ENCODE measurements at places on chromosomes 7 and 10.

- DNase-seq, result no peak
Measured at GRCh38 chr10:118521415-118522117, 73.9 kb downstream of the PRLHR start.

DNA sequence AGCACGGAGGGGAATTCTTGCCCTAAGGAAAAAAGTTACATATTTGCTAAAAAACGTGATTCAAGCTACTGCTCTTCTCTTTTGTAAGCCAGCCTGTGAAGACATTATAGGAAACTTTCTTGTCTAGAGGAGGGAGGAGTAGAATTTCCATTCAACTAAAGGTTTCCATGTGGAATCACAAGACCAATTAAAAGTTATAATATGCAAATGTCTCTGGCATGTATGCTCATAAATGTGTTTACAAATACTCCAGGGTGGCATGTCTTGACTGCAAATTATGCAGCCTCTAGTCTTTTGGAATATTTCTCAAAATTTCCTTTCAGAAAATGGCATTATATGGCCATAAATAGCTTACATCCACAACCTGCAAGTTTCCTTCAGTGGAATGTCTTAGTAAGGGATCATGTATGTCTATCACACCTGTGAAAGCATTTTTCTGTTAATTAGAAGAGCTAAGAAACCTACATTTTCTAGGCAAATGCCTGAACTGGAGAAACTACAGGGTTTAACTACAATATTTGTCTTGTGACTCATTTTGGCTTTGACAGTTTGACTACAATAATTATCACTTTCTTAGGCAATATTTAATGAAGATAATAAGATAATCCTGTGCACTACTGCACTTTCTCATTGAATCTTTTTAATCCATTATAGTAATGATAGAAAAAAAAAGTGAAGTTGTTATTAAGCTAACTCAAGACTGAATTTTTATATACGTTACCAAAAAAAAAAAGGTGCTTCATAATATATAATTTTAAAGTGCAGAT is 111.1 kb upstream of the C10orf90 start:
- DNase-seq, result no peak

GRCh38 chr10:49694466-49694865 is 15.0 kb downstream of the C10orf53 start:
- no peak for DNase-seq

GRCh38 chr10:93579985-93580711 is 13.7 kb downstream of the FFAR4 start:
- no peak for DNase-seq

DNA sequence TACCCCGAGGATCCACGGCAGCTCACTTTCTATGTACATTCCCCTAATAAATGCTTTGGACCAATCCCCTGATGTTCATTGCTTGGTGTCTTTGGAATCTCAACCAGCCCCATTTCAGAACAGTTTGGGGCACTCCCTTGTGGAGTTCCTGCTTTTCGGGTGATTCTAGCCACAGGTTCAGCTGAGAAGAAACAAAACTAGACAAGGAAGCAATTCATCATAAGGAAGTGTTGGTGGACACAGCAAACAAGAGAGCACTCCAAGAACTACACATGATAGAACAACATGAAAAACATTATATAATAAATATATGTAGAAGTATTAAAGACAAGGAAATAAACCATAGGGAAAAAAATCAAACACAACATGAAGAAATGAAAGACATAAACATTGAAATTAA is 6.0 kb upstream of the CCDC136 start:
- peak; percentile 24 for DNase-seq

DNA sequence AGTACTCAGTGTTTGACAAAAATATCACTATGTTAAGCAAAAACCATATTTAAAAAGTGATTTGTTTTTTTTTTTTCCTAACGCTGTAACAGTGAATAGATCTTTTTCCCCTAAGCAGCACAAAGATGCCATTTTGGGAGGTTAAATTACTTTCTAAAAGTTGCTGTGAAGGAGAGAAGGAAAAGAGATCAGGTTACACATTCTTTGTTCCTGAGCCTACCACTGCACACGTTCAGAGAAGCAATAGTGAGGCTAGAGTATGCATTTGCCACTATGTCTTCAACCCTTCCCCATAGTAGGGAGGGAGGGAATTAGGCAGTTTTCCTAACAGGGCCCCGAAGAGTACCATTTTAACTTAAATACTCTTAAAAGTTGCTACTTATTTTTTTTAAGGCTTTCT is 38.9 kb downstream of the BMPR1A start:
- DNase-seq, result no peak

DNA sequence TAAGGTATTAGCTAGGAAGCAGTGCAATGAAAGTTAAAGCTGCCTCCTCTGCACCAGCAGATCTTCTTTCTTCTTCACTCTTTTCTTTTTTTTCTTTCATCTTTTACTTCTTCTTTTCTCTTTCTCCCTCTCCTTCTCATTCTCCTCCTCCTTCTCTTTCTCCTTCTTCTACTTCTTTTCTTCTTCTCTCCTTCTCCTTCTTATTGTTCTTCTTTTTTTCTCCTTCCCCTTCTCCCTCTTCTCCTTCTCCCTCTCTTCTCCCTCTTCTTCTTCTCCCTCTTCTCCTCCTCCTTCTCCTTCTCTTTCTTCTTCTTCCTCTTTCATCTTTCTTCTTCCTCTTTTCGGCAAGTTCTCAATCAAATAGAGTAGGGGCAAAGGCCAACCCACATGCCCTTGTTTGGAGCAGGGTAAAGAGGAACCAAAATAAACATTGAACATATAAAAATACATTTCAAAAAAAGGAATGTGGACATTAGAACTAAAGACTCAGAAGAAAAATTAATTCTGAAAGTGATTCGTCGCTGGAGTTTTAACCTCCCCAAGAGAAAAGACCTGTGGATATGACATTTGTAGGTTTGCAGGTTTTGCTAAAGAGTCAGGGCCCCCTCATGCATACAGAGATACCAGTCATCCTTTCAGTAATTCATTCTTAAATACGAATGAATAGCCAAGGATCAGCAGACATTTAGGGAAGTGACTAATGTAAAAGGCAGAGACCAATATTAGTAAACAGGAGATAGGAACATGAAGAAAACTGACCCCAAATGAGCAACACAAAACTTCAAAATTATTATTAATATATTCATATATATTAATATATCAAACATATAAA is 93.0 kb upstream of the RSU1 start:
- peak; percentile 69 for DNase-seq

DNA sequence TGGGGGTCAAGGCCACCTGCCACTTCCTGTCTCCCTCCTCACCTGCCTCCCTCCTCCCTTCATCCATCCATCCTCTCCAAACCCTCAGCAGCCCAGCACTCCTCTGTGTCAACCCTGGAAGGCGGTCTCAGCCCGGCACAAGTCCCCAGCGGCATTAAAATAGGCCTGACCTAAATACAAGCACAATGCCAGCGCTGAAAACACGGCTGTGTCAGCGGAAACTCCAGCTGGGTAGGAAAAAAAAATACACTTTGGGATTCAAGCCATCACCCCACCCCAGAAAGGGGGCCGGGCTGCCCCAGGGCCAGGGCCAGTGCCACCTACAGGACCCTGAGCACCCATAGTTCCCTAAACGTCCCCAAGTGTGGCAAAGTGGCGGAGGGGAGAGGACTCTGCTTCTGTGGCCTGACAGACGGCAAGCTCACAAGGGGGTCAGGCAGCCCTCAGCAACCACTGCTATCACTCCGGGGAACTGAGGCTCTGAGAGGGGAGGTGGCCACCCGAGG is 22.7 kb upstream of the GTF2IRD1 start:
- no peak for DNase-seq

GRCh38 chr7:158404031-158404761 is 183.4 kb downstream of the PTPRN2 start:
- DNase-seq, result no peak

- no peak for DNase-seq
Measured at GRCh38 chr10:59093461-59093860, 83.0 kb upstream of the PHYHIPL start.

DNA sequence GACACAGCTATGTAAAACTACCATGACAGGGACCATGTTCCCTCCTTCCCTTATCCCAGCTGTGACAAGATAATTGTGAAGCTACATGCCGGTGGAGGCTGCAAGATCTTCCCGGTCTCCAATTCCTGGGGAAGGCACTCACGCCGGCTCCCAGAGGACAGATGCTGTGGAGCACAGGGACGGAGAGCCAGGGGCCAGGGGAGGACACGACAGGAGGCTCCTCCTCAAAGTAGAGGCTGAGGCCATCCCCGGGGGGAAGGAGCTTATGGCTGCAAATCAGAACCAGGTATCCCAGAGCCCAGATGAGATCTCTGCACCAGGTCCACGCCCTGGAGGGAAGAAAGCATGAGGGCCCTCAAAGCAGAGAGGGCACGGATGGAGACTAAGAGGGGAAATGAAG is 286.2 kb downstream of the TCERG1L start:
- no peak for DNase-seq

DNA sequence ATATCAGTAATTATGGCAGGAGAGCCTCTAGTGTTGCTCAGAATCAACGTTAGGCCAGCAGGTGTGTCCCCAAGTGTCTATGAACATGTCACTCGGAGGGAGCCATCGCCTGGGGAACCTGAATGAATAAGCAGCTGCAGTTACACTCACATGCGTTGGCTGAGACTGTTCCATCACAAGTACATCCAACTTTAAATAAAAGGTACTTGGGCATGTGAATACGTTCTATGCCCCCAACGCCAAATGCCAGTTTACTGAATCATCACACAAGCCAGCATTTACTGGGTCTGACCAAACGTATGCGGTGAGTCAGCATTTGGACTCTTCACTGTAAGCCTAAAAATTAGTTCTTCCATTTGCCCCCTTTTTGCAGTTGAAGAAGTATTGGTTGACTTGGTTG is 207.6 kb upstream of the PLXNA4 start:
- no peak for DNase-seq

DNA sequence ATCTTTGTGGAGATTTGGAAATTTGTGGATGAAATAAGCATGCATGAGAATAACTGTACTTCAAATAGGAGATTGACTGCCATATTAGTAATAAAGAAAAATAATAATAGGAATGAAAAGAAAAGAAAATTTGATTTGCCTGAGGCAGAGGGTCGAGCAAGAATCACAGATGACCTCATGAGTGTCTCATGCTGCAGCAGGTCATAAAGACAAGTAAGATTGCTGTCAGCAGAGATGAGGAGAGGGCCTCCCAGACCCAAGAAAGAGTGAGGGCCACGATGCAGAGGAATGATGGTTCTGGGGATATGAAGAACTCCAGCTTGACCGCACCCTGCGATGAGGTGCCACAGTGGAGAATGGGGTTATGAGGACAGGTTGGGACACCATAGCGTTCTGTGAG is 39.2 kb downstream of the TOMM7 start:
- DNase-seq, result no peak

GRCh38 chr7:115047958-115048720 is 126.2 kb downstream of the MDFIC start:
- DNase-seq, result no peak

- DNase-seq, result no peak
Measured at GRCh38 chr10:5620966-5621365, 45.4 kb downstream of the ASB13 start.

- DNase-seq, result no peak
Measured at GRCh38 chr7:55071411-55072175, 52.8 kb downstream of the EGFR start.

GRCh38 chr7:47093320-47094234 is 488.3 kb downstream of the TNS3 start:
- DNase-seq, result no peak

Data from inflammatory macrophage treated with lipopolysaccharide for 4 hours (primary cell).